Motor neuron (in vitro differentiated cells): ENCODE measurements at places on chromosomes 5 and 9. TPM values are rescaled to one million over a fixed set of nuclear protein-coding genes. Genes with fewer than 3 reads are reported as not detected.

- ATAC-seq = no peak
Measured at GRCh38 chr9:76677481-76678055, 86.7 kb upstream of the PCA3 start.

DNA sequence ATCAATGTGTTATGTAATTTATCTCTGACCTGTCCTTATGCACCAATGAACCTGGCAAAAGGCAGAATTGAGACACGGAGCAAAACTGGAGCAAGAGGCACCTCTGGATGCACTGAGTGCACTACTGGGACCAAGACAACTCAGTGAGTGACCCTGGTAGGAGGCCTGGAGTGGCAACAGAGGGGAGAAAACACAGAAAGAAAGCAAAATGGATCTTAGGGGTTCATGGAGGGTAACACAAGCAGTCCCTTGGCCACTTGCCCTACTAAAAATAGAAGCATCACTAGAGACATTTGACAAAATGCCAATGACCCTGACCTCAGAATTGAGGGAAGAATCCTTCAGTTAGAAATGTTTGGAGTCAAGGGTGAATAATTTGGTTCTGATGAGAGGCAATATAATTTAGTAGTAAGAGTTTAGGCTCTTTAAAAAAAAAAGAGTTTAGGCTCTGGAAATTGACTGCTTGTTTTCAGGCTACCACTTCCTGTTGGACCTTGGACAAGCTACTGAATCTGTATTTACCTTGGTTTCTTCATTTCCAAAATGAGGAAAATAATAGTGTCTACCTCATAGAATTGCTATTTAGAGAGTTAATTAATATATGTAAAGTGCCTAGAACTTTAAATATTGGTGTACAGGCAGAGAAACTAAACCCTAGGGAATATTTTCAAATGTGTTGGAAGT, 234.9 kb upstream of the TARS1 start:
- ATAC-seq = no peak

DNA sequence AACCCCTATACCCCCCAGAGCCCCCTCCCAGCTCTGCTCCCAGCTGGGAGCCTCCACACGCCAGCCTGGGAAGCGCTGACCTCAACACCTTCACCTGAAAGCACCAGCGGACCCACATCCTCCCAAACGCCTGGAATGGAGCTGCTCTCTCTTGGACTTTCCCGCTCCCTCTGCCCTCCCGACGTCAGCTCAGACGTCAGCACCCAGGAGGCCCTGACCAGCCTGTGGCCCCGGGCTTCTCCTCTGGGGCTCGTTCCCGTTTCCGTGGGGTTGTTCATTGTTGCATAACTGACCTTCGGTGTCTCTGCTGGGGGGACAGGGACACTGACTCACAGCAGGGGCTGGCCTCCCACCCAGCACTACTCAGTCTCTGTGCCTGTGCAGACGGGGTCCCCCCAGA, 35.0 kb upstream of the SLC6A3 start:
- no peak for ATAC-seq

- ATAC-seq = no peak
Measured at GRCh38 chr5:103394676-103395075, 136.1 kb downstream of the MACIR start.

DNA sequence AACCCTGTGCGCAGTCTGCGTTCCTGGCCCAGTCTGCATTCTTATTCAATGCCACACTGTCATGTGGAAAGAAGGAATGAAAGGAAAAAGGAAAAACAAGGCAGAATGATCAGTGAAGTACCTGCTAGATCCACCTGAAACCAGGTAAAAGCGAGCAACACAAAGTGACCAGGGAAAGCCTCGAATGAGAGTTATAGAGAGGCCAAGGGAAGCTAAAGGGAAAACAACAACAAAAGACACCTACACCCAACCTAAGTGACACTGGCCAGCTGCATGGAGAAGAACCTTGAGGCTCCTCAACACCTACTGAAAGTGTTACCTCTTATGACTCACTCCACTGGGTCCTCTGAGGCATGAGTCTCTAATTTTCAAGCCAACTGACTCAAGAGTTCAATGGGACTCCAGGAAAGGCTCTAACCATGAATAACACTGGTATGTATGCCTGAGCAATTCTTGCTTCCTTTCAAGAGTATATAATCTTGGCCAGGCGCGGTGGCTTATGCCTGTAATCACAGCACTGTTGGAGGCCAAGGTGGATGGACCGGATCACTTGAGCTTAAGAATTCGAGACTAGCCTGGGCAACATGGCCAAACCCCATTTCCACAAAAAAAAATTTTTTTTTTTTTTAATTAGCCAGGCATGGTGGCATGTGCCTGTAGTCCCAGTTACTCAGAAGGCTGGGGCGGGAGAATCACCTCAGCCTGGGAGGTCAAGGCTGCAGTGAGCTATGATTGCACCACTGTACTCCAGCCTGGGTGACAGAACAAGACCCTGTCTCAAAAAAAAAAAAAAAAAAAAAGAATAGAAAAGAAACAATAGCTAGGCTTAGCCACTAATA, 29.0 kb downstream of the MTMR12 start:
- ATAC-seq = no peak

- no peak for ATAC-seq
Measured at GRCh38 chr5:67648201-67648671, 451.6 kb upstream of the CD180 start.

CEP78 gene
- 12.5 and 15.7 TPM in 2 replicates for total RNA-seq

BHMT2 gene
- total RNA-seq = 0.95 and 1.6 TPM in 2 replicates

ARHGEF39 gene
- 0.41 and 0.48 TPM in 2 replicates for total RNA-seq

TDRD7 gene
- 23.7 and 30.3 TPM in 2 replicates for total RNA-seq

BHMT gene
- total RNA-seq = 0.56 and 2.5 TPM in 2 replicates

SLC36A2 gene
- total RNA-seq = 0.05 TPM in 1 of 2 replicates, not detected in the other

WDR38 gene
- total RNA-seq = 0.32 and 0.33 TPM in 2 replicates

UCK1 gene
- 14.1 and 17.0 TPM in 2 replicates for total RNA-seq
